Right ventricle myocardium inferior (tissue), 1 donor: ENCODE measurements at places on chromosomes 6 and 20.

DNA sequence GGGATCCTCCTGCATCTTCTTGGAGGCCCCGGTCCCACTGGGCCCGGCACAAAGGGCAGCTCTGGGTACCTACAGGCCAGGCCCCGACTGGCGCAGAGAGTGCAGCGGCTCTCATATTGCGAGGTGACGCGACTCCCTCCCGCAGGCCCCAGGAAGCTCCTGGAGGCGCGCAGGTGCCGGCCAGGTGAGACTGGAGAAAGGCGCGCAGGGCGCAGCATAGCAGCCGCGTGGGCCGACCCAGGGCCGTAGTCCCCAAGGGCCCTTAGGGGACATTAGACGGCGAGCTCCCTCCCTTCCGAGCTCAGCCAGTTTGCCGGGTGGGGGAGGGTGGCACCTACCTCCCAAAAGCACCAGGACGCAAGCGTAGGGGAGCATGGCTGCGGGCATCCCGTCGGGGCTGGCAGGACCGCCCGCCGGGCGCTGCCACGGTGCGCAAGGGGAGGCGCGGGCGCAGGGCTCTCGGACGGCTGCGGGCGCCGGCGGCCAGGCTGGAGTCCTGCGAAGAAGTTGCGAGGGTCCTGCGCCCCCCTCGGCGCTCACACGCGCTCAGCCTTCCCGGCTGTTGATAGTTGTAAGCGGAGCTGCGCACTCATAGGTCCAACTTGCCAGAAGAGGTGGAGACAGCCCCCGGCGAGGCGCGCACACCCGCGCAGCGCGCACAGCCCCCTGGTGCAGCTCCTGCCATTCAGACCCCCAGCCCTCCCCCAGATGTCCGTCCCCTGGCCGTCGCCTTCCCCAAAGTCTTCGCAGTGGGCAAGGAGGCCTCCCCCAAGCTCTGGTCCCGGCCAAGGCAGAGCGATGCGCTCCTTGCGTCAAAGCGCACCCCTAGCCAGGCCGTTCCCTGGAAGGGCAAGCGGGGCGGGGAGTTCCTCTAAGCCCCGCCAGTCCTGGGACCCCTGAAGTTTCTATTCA, 622 bp downstream of the APCDD1L start:
- no peak for DNase-seq

GRCh38 chr6:138923561-138923960, 64.5 kb downstream of the REPS1 start:
- DNase-seq = no peak

DNA sequence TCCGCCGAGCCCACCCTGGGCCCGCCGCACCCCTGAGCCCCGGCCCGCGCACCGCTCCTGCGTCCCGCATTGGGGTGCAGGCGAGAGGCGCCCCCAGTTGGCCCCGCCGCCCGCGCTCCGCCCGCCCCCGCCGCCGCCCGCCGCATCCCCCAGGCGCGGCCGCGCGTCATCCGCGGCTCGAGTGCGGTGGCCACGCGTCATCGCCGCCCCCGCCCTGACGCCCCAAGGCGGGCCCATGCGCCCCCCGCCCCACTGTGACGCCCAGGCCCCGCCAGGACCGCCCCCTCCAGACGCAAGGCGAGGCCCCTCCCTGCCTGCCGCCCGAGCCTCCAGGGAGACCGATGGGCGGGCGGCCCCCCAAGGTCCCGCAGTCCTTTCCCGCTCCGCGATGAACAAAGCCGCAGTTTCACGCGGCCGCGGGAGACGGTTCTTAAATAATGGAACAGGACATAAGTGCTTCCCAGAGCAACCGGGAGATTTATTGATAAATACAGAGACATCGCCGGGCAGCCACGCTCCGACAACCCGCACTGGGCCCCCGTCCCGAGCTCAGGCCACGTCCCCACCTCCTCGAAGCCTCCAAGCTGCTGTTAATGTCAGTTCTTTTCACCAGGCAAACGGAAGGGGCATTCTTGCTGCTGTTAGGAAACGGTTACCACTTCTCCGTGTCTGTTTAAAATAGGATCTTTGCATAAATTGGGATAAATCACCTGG, at the start of gene ANKRD60:
ANKRD60 (minus strand) TSS at position 170 of the 714 bp plus-strand sequence; CDS start at position 170, 0 bp downstream.
- DNase-seq = no peak

DNA sequence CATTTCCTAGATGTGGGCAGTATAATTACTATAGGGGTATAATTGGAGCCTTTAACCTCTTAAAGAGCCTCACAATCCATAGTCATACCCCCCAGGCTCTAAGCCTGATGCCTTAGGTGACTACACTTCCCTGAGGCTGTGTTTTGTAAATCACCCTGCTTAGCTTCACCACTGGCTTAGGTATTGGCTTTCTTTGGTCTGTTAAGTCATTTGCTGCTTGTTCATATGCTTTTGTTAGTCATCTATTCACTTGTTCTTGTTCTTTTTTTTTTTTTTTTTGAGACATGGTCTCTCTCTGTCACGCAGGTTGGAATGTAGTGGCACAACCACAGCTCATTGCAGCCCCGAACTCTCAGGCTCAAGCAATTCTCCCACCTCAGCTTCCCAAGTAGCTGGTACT, 26.7 kb downstream of the KAT14 start:
- DNase-seq = no peak

GRCh38 chr6:146850238-146850896, 251.6 kb downstream of the ADGB start:
- DNase-seq = no peak

DNA sequence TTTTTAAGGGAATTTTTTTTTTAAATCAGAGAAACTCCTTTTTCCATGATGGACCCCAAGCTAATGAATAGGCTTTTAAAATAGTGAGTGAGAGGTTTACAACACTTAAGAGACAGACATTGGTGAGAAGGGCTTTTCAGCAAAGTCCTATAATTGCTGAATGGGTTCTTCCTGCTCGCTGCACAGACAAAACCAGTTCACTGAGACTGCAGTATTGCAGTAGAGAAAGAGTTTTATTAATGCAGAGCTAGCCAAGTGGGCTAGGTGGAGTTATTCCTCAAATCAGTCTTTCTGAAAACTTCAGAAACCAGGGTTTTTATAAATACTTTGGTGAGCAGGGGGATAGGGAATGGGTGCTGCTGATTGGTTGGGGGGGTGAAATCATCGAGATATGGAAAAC, 3.2 kb upstream of the SLC2A10 start:
- DNase-seq = no peak

DNA sequence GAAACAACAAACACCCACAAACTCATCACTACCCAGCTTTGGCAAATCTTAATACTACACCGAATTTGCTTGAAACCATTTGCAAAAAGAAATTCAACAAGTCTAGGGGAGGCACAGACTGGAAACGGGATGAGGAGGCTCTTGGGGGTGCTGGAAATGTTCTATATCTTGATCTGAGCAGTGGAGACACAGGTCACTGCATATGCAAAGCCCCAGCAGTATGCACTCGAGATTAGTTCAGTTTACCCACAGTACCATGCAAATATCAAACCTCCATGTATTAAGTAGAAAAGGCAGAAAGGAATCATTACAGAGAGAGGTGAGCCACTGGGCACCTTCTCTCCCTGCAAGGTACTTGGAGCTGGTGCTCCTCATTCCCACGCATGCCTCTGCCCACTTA, 75.9 kb downstream of the PREX1 start:
- no peak for DNase-seq

- DNase-seq = no peak
Measured at GRCh38 chr20:58125726-58126125, 102.7 kb downstream of the ANKRD60 start.

GRCh38 chr6:106629859-106630163, 433 bp downstream of the QRSL1 start:
- DNase-seq = no peak

DNA sequence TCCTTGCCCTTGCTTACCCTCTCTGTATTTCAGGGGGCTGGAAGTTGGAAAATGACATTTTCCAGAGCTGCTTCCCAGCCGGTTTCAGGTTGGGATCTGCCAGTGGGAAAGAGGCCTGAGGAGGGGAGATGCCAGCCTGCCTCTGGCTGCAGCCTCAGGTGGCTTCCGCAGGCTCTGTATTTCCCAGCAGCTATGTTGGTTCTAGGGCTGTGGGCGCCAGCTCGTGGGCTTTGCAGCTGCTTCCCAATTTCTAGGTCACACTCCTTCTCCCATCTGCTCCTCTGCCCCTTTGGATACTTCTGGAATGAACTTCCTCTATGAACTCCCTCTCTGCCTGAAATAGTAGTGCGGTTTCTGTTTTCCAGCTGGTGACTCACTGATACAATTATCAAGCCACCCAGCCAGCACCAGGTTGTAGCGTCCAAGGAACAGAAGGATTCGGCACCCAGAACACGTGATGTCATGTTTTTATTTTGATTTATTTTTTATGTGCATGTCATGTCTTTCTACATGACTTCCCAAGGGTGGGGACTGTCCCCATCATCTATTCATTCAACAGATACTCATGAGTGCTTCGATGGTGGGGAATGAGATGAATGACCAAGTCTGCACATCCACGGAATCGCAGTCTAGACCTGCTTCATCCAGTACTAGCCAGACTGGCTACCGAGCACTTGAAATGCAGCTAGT, 38.0 kb downstream of the TGM2 start:
- no peak for DNase-seq

DNA sequence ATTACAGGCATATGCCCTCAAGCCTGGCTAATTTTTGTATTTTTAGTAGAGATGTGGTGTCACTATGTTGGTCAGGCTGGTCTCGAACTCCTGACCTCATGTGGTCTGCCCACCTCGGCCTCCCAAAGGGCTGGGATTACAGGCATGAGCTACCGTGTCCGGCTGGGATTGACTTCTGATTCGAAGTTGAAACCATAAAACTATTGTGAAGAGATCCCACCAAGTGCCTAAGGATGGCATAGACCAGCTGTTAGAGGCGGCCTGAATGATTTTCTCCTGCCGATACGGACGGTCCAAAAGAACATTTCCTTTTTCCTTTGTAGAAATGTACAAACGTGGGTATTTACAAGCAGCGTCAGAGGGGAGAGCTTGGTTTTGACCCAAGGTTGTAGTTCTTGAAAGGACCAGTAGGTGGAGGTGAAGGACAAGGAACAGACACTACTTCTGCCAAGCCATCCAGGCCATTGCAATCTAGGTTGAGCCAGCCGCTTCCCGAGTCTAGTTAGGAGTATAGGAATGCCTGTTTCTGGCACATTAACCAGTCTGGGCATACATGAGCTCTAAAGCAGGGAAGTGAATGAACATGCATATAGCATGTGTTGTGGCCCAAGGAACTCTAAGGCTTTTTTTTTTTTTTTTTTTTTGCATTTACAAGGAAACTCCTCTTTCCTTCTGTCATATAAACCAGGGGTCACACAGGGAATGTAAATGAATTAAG, 29.0 kb downstream of the MOCS3 start:
- DNase-seq = no peak

DNA sequence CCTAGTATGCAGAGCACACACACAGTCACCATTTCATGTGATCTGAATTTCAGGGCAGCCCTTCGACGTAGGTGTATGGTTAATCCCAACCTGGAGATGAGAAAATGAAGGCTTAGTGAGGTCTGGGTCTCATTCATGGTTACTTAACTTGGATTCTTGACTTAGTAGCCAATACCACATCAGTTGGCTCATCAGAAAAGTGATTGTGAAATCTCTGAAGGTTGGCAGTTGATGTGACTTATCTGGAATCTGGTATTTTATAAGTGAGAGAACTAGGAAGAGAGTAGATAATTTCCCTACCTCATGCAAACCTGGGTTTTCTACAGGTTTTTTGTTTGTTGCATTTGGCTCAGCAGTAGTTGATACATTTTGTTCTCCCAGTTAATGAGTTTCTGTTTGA, 123.7 kb downstream of the CCDC170 start:
- no peak for DNase-seq

GRCh38 chr6:29834564-29835436, 7.2 kb downstream of the HLA-G start:
- peak; percentile 72 for DNase-seq

DNA sequence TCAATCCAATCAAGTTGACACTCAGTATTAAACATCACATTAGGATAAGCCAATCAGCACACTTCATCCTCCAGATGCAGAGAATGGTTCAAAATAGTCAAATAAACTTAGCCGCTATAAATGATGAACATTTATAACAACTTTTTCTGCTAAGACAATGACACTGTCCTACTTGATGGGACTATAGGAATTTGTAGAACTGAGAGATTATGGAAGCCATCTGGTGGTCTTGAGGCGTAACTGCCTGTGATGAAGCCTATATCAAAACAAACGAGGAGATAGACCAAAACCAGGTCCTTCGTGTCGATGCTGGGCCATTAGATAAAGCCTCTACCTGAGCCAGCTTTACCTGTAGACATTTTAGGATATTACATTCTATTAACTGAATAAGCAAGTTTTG, 631.1 kb downstream of the COL12A1 start:
- DNase-seq = no peak

- no peak for DNase-seq
Measured at GRCh38 chr20:33415948-33416347, 14.6 kb upstream of the CDK5RAP1 start.

DNA sequence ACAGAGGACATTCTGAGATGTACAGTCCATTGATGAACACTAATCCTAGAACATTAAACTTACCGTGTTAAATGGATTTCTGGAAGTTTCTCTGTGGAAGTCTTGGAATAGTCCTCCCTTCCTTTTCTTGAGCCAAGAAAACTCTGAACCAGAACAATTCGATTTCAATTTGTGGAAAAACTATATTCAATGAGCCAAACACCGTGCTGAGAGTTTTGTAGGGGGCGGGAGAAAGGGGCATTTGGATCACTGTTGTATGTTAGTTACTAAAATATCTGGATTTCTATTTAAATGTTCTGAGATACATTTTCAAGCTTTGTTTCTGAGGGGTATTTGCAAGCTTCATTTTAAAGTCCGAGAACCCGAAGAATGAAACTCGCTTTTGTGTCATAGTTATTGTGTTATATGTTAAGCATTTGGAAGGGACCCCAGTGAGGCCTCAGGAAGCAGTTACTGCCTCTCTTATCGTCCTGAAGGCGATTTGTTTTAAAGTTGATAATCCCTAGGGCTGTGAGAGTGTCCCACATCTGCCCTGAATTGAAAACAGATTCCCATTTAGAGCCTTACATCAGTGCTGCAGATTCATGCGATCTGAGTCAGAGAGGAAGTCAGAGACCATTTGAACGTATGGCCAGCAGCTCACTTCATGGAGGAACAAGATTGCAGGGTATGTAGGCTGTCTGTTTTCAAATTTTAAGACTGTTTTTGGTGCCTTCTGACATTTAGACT, 70.8 kb upstream of the SASH1 start:
- DNase-seq = no peak

DNA sequence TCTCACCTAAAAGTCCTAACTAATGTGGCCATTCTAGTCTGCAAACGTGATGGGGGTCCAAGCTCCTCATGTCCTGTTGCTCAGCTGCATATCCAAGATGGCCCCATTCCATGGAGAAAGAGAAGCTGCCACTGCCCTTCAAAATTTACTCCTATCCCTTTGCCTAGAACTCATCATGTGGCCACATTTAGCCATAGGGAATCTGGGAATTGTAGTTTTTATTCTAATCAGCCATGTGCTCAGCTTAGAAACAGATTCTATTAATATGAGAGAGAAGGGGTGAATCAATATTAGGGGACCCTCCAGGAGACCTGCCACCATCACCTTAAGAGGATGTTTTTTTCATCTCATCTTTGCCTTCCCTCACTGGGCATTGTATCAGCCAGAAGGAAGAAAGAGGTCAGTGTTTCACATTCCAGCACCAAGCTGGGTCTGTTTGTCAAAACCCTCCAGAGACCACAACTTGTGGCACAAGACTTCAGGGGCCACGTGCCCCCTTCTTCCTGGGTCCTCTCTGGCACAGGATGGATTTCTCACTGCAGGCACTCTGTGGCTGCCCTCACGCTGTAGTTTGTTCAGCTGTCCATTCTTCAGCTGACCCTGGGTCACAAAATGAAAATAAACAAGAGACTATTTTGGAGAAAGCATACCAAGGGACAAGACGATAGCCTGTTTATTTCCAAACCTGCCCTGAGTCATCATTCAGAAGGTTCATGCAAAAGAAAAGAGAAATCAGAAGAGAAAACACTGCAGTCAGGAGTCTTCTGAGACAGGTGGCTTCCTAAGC, 172.0 kb downstream of the EYA2 start:
- no peak for DNase-seq
